ENCODE measurements at places on chromosomes 6 and 20.

DNA sequence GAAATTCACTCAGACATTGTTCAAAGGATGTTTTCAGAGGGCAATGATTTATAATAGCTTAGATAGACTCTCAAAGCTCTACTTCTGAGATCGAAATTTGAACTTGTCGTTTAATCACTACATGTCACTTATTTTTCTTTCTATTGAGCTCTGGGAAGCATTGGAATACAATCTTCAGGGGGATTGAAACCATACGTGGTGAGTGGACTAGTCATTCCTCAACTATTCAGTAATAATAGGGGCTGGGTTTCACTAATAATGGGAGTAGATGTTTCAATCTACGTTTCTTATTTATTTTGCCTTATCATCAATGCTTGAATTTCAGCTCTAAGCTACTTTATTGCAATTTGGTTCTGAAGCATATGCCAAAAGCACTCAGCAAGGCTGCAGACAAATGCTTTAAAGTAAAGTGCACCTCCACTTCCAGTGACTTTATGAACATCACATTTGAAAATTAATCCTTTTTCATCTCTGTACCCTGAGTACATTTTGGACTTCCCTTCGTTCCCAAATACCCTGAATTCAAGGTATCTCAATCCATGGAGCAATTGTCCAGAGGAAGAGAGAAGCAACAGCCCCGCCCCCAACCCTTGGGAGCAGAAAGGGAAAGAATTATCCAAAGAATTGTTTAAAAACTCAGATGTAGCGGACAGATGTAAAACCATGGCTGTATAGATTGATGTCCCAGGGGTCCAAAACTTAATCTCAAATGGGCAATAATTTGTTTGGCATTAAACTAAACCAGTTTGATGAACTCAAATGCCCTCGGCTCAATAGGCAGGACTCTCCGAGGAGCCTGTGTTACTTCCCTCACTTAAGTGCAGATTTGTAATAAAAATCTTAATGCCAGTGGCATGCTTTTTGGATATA, 68.1 kb downstream of the HFE start:
- DNase-seq = no peak

GRCh38 chr6:100952006-100952405, 70.9 kb upstream of the ASCC3 start:
- no peak for DNase-seq

- DNase-seq = no peak
Measured at GRCh38 chr6:152117156-152118133, 310.0 kb downstream of the ESR1 start.

- no peak for DNase-seq
Measured at GRCh38 chr20:21182832-21183563, 57.1 kb downstream of the KIZ start.

- no peak for DNase-seq
Measured at GRCh38 chr6:40832691-40833090, 206.3 kb downstream of the UNC5CL start.

GRCh38 chr6:130617658-130618057, 209.5 kb upstream of the SMLR1 start:
- DNase-seq = no peak

GRCh38 chr20:35641743-35642142, 23.0 kb downstream of the CPNE1 start:
- DNase-seq = no peak

DNA sequence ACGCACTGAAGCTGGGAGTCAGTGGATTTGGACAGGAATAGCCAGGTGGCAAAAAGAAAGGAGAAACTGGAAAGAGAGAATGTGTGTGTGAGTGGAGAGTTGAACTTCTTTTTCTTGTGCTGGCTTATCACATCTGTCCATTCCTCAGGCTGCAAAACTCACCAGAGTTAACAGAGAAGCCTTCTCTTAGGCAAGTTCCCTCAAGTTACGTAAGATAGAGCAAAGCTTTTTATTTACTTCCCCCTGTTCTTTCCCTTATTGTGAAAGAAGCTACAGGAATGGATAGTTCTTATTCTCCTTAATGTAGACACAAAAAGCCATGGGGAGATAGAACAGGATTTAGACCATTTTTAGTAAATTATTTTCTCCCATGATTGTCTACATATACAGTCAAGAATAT, 188.6 kb downstream of the BMP2 start:
- DNase-seq = no peak

GRCh38 chr20:32494483-32495216, 90.5 kb downstream of the NOL4L start:
- DNase-seq = no peak

DNA sequence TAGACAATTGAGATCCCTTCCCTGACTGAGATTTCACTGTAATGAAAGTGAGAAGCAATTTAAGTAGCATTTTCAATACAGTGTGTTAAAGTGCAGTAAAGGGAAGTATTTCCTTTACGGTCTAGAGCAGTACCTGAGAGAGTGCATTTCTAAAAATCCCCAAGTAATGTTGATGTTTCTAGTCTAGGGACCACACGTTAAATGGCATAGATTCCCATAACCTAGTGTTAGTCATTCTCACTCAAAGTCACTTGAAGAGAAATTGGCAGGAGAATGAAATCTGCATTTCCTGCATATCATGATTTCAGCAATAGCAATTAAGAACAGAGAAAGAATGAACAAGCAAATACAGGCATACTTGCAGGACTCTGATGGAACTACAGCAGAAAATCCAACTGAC, 67.9 kb downstream of the CGA start:
- no peak for DNase-seq

DNA sequence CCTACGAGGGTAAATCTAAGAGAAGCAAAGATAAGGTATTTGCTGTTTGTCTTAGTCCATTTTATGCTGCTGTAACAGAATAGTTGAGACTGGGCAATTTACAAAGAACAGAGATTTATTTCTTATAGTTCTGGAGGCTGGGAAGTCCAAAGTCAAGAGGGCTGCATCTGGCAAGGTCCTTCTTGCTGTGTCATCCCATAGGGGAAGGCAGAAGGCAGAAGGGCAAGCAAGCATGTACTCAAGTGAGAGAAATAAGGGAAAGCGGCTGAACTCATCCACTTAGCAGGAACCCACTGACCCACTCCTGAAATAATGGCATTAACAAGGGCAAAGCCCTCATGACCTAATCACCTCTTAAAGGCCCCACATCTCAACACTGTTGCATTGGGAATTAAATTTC, 102.7 kb downstream of the AGPAT4 start:
- DNase-seq = no peak

- DNase-seq = no peak
Measured at GRCh38 chr6:157059781-157060180, 263.5 kb downstream of the TMEM242 start.

DNA sequence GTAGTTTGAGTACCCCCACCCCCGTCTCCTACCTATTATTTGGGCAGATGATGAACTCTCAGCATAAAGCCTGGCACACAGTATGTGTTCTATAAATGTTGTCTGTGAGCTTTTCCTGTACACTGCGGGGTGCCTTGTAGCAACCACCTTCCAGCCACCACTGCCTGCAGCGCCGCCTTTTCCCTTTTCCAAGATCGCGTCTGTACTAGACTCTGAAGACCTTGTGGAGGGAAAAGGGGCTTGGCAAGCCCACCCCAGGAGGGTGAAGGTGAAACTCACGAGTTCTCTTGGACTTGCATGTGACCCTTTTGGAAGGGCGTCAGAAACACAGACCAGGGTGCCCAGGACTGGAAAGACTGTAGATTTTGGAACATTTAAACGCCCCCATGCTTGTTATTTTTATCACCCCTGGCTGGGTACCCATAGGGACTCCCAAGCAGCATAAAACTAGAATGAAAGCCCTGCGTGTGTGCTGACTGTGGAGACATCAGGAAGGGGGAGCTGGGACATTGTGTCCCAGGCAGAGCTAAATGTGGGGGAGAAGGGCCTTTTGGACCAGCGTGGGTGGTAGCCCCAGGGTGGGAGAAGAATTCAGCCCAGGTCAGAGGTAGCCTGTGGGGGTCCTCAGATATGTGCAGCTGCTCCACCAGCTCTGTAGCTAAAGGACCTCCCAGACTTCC, 8.3 kb downstream of the BAK1 start:
- DNase-seq = no peak

DNA sequence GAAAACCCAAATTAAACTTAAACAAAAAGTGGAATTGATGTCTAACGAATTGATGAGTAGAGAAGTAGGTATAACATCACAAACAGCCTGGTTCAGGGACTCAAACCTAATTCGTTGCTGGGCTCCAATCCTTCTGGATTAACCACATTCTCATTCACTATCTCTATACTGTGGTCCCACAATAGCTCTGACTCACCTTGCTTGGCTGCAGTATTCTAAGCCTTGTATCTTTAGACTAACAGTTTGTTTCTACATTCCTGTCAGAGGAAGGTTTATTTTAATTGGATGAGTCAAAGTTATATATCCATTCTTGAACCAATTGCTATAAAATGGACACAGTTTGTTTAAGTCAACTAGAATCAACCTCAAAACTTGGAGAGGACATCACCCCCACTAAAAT, 530.5 kb upstream of the PTCHD4 start:
- DNase-seq = no peak

DNA sequence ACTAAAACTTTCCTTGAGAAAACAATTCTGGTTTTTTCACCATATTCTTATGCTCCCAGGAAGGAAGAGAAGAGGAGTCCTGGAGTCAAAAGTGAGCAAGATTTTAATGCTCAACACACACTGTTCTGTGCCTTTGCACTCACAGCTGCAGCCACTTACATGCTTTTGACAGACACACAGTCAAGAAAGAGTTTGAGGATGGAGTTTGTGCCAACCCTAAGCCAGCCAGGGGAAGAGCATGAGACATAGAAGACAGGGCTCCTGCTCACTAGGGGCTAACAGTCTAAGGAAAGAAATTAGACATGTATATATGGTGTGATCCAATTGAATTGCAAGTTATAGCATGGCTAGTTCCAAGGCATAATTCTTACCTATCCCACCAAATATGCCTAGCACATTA, 37.1 kb upstream of the IL17A start:
- no peak for DNase-seq

DNA sequence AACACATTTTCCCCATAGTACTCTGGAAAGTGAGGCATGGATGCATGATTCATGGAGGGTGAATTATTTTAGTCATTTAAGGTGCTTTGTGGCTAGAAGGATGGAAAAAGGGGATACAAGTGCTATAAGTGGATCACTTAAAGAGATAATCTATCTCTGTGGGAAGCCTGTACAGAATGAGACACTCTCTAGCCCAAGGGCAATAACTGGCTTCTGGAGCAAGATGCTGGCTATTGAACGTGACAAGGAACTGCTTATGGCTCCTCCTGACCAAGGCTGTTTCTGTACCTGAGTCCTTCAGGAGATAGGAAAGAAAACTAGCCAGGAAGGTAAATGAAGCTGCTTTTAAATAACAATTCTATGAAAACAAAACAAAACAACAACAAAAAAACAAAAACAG, 590.7 kb downstream of the EYS start:
- DNase-seq = no peak

DNA sequence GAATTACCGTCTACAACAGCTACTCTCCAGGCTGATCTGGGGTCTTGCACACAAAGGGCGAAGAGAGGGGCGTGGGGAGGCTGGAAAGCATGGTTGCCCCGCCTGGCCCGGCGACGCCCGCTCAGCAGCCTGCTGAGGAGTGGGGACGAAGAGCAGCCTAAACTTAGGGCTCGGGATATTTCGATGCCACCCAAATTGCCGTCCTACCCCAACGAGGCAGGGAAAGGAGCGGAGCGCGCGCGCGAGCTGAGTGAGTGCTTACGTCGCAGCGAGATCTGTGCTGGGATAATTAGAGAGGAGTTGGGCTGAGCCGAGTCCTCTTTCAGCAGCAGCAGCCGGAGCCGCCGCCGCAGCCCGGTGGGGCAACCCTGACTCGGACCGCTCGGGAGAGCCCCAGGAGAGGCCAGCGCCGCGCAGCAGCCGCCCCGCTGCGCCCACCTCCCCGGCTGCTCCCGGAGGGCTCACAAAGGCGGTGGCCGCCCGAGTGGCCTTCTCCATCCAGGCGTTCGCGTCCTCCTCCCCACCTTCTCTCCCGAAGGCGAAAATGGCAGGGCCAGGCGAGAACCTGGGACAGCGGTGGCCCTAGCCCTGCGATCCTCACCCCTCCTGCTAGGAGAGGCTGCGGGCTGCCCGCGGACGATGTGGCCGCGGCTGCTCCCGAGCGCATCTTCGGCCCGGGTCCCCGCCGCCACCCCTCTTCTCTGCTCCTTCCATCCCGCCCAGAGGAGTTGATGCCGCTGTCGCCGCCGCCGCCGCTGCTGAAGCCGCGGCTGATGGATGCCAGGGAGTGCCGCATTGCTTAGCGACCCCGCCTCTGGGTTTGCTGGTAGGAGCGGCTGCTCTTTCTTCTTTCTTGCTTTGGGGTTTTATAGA, at the start of gene CLVS2:
CLVS2 (plus strand) TSS at position 315 of the 873 bp plus-strand sequence. CDS start 1,543 bp downstream, outside the sequence.
- peak; percentile 37 for DNase-seq

DNA sequence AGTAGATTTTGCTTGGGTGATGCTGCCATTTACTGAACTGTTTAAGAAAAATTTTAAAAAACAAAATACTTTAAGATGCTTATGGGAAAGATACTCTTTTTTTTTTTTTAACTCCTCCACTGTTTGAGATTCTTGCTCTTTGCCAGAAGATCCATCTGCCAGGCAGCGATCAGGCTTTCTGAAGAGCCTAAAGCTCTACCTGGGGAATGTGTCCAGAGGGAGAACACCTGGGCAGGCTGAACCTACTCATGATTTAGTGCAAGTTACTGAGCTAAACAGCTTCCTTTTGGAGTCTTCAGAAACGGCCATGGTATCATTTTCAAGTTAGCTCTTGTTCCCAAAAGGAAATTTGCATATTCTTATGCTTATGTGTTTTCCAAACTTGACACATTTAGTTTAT, 23.5 kb upstream of the MLIP start:
- DNase-seq = no peak

- no peak for DNase-seq
Measured at GRCh38 chr20:34705397-34706301, 1.5 kb downstream of the TP53INP2 start.

GRCh38 chr6:67986694-67987232, 648.3 kb upstream of the ADGRB3 start:
- DNase-seq = no peak

GRCh38 chr6:121319112-121319553, 15.1 kb downstream of the TBC1D32 start:
- no peak for DNase-seq

- no peak for DNase-seq
Measured at GRCh38 chr6:11212664-11213063, 19.8 kb downstream of the NEDD9 start.

GRCh38 chr6:33018904-33019303, 9.5 kb upstream of the HLA-DOA start:
- no peak for DNase-seq

DNA sequence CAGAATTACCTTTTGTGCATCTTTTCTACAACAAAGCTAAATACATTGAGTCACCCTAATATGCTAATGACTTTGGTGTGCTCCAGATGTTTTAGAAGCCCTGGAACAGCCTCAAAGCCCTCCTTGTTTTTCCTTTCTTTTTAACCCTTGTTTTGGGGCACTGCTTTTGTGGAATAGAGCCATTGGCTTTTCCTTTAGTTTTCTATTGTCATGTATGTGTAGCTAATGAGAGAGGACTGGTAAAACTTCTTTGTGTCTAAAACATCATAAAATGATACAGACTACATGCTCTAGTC, 158.8 kb downstream of the JARID2 start:
- DNase-seq = no peak

- no peak for DNase-seq
Measured at GRCh38 chr6:113672491-113673149, 184.5 kb upstream of the MARCKS start.
